ENCODE measurements at places on chromosomes 5 and 9. TPM values are rescaled to one million over a fixed set of nuclear protein-coding genes. Genes with fewer than 3 reads are reported as not detected.

Gene MAMDC2
- total RNA-seq = 0.85 TPM

Gene GABBR2
- 9.2 TPM for total RNA-seq

Gene MAP1B
- 263 TPM for total RNA-seq

Gene LCN1
- not detected for total RNA-seq

Gene PLEKHG4B
- not detected for total RNA-seq

DNA sequence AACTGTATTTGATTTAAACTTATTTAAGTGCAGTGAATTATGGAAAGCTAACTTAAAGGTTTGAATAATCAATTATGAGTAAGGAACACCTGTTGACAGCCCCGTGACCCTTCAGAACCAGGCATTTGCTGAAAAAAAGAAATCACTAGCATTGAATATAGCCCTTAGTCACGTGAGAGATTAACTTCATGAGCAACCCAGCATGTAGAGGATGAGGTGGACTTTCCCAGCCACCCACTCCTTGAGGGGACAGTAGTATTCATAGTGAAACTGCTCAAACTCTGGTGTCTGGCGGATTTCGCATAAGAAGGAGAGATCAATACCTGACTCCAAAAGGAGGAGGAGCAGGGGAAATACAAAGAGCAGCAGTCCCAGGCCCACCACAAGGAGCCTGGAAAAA, 184.8 kb upstream of the RASEF start:
- H3K36me3 ChIP-seq = peaks cover 2% of the 10 kb centered on the region
- DNase-seq = no peak
- no peak overlapping the region for H3K27ac ChIP-seq
- H3K4me1 ChIP-seq = no peaks in the 10 kb centered on the region
- no peaks in the 10 kb centered on the region for H3K27me3 ChIP-seq

- H3K36me3 ChIP-seq = no peaks in the 10 kb centered on the region
- DNase-seq = no peak
- H3K27me3 ChIP-seq = no peaks in the 10 kb centered on the region
Observed at GRCh38 chr5:32936329-32936728, 225.2 kb downstream of the NPR3 start.

GRCh38 chr5:133691448-133691847, 79.1 kb upstream of the FSTL4 start:
- no peak overlapping the region for H3K4me3 ChIP-seq
- H3K36me3 ChIP-seq = no peaks in the 10 kb centered on the region
- H3K27ac ChIP-seq = no peak overlapping the region
- no peaks in the 10 kb centered on the region for H3K4me1 ChIP-seq
- DNase-seq = no peak
- H3K27me3 ChIP-seq = peaks cover 9% of the 10 kb centered on the region

DNA sequence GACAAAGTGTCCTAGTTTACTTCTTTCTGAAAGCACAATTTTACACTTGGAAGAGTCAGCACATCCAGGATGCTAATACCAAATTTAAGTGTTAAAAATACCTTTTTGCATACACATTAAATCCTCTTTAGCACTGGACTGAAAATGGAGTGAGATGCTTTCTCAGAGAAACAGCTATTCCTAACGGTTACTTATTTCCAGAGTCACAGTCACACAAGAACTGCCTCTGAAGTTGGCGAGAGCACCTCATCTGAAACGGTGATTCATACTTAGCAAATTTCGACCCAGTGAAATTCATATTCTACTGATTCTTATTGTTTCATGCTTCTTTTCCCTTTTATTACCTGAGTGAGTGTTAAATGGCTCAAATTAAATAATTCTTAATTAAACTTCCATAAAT, 12.2 kb downstream of the CDH18 start:
- no peak for DNase-seq
- no peak overlapping the region for H3K27ac ChIP-seq
- no peaks in the 10 kb centered on the region for H3K36me3 ChIP-seq

DNA sequence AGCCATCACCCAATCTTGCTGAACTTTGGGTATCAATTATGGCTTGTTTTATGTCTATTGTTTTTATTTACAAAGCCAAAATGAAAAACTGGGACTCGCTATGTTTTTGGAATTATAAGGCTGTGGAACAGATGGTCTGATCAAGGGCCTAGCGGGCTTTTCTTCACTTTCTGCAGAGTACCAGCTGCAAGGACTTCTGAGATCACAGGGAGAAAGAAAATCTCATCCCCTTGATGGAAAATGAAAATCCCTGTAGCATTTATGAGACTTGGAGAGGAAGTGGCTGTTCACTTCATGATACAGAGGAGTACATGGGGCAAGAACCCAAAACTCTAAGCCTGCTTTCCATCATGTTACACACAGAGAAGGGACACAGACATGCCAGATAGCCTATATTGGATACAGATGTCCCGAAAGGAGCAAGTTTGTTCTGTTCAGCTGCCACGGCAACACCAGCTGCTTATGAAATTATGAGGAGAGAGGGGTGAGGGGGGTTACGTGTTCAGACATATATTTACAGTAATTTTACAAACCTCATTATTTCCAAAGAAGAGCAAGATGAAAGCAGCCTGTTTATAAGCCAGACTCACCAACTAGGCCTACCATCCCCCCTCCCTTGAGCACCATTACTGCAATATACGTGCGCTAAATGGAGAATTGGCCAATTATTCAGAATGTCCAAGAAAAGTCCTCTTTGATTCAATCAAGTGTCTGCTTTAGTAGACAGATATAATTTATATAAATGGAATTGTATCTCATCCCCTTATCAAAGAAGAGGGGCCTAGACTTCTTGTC, 220.0 kb downstream of the MARCHF11 start:
- no peak for DNase-seq
- H3K36me3 ChIP-seq = no peaks in the 10 kb centered on the region
- H3K4me3 ChIP-seq = no peak overlapping the region
- H3K27me3 ChIP-seq = no peaks in the 10 kb centered on the region
- H3K27ac ChIP-seq = no peak overlapping the region

DNA sequence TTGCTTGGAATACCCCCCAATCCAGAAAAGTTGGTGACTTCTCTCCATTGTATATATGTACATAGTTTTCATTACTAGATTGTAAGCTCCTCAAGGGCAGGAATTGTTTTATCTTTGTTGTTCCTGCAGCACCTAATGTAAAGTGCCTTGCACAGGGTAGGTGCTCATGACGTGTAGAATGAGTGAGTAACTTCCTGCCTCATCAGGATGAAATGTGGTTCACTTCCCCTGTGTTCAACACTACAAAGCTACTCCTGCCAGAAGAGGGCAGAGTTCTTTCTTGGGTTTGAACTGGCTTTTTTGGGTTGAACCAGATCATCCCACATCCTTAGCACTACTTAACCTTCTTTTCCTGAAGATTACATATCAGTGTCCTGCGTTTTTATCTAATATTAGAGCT, 23.9 kb downstream of the GTF3C4 start:
- no peak overlapping the region for H3K4me3 ChIP-seq
- H3K36me3 ChIP-seq = peaks cover 6% of the 10 kb centered on the region
- DNase-seq = no peak
- H3K4me1 ChIP-seq = no peaks in the 10 kb centered on the region

- no peaks in the 10 kb centered on the region for H3K4me1 ChIP-seq
- no peak for DNase-seq
- no peak overlapping the region for H3K27ac ChIP-seq
- H3K27me3 ChIP-seq = no peaks in the 10 kb centered on the region
- no peaks in the 10 kb centered on the region for H3K36me3 ChIP-seq
- H3K4me3 ChIP-seq = no peak overlapping the region
Observed at GRCh38 chr5:158013303-158013702, 154.4 kb upstream of the CLINT1 start.

GRCh38 chr9:134712926-134713325, 71.3 kb downstream of the COL5A1 start:
- H3K27ac ChIP-seq = no peak overlapping the region
- H3K36me3 ChIP-seq = peaks cover 3% of the 10 kb centered on the region
- no peak overlapping the region for H3K4me3 ChIP-seq
- no peaks in the 10 kb centered on the region for H3K4me1 ChIP-seq
- no peaks in the 10 kb centered on the region for H3K27me3 ChIP-seq
- DNase-seq = no peak

DNA sequence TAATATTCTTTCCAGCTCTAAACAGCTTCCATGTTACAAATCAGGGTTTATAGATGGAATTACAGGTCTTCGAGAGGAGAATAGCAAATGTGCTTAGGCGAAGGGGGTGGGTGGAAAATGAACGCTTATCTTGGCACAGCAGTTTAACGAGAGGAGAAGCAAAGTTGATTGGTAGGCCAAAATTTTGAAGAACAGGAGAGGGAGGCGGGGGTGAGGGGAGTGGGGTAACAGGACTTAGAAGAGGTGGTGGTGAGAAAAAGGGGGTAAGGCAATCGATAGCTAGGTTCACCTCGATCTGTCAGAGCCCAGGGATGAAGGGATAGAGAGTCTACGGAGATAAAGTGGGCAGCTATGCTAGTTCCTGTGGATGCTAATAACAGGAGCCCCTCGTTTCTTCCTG, 764 bp downstream of the ANKRA2 start:
- H3K36me3 ChIP-seq = no peaks in the 10 kb centered on the region
- H3K27ac ChIP-seq = peak overlapping the region; percentile 59
- peaks cover 18% of the 10 kb centered on the region for H3K4me1 ChIP-seq
- no peak for DNase-seq
- H3K4me3 ChIP-seq = peak overlapping the region; percentile 92

DNA sequence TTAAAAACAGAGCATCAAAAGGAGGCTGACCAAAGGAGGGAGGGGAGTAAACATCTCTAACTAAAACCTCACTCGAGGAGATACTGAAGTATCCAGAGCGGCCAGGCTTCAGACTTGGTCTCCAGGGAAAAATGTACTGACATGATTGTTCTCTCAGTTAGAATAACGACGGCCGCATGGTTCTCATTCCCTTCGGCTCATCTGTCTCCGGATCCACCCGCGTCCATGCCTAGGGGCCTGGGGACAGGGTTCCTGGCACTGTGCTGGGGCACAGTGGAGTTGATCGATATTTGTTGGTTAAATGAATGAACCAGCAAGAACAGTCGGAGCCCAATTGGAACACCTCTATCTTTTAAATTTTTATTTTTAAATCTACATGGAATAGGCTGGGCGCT, 167.1 kb upstream of the PHYKPL start:
- H3K4me3 ChIP-seq = no peak overlapping the region
- DNase-seq = no peak
- no peaks in the 10 kb centered on the region for H3K36me3 ChIP-seq
- no peaks in the 10 kb centered on the region for H3K27me3 ChIP-seq
- no peak overlapping the region for H3K27ac ChIP-seq

DNA sequence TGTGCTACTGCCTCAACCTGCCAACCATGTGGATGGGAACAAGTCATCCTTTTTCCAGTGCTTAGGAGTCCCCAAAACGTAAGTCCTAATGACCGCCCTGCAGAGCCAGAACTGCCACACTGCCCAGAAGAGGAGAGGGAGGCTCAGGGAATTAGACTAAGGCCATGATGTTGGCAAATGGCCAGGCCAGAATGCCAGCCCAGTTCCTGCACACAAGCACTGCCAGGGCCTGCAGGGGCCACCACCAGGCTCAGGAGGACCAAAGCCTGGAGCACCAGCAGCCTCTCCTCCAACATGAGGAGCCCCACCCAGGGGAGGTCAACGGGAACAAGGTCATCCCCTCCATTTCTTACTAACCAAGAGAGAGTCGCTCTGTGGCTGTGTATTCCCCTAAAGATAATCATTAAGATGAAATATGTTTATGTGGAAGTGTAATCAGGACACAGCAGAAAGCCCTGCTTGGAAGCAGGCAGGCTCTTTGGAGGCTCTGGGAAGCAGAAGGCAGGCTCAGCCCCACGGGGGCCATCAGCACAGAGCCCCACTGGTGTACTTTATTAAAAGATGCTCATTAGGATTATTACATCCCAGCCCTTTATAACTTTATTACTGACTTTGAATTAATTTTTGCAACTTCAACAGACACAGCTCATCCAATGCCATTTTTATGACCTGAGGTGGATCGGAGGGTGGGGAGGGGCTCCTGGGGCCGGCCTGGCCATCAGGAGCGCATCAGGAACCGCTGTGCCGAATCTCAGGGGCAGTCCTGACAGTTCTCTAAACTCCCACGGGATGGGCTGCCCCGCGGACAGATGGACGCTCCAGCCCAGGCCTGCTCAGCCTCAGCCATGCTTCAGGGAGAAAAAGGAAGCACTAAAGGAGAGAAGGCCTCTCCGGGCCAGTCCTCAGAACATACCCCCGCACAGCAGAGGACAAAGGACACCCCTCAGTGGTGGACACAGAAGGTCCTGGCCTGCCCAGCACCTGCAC, 127.0 kb downstream of the ADAMTS2 start:
- H3K27me3 ChIP-seq = no peaks in the 10 kb centered on the region
- DNase-seq = no peak
- no peaks in the 10 kb centered on the region for H3K4me1 ChIP-seq
- H3K4me3 ChIP-seq = no peak overlapping the region
- no peaks in the 10 kb centered on the region for H3K36me3 ChIP-seq

GRCh38 chr9:77432053-77432452, 216.1 kb downstream of the GNA14 start:
- no peak for DNase-seq
- H3K4me1 ChIP-seq = peaks cover 16% of the 10 kb centered on the region
- no peak overlapping the region for H3K4me3 ChIP-seq
- H3K27ac ChIP-seq = no peak overlapping the region
- no peaks in the 10 kb centered on the region for H3K36me3 ChIP-seq
